T-helper 1 cell treated with Interleukin-12 subunit alpha and Interleukin-12 subunit beta and Interleukin-4 antibody, amounts not matched to agents 30 ng/mL and 1 ng/mL, for 36 hours (primary cell): ENCODE measurements at places on chromosomes 7 and 10. TPM values are rescaled to one million over a fixed set of nuclear protein-coding genes. Genes with fewer than 3 reads are reported as not detected.

CUZD1 gene
- total RNA-seq, result 3.0 and 3.4 TPM in 2 replicates

SVOPL gene
- not detected in 2 replicates for total RNA-seq

WEE2 gene
- total RNA-seq, result 0.12 and 0.15 TPM in 2 replicates

ZNF37A gene
- 24.3 and 25.8 TPM in 2 replicates for total RNA-seq

RELN gene
- not detected in 2 replicates for total RNA-seq

TFEC gene
- 0.17 TPM in 1 of 2 replicates, not detected in the other for total RNA-seq

METTL2B gene
- total RNA-seq, result 36.6 and 39.6 TPM in 2 replicates

GIMAP4 gene
- 472 and 476 TPM in 2 replicates for total RNA-seq

NYAP1 gene
- total RNA-seq, result 0.12 TPM in 1 of 2 replicates, not detected in the other

GIMAP2 gene
- 95.5 and 101 TPM in 2 replicates for total RNA-seq

HECW1 gene
- total RNA-seq, result not detected in 2 replicates

ITIH5 gene
- not detected in 2 replicates for total RNA-seq

CABCOCO1 gene
- total RNA-seq, result not detected in 2 replicates

BICC1 gene
- not detected in 2 replicates for total RNA-seq

HOXA9 gene
- not detected in 2 replicates for total RNA-seq

GRM3 gene
- total RNA-seq, result not detected in 2 replicates
